ENCODE measurements at places on chromosomes 16 and 17. TPM values are rescaled to one million over a fixed set of nuclear protein-coding genes. Genes with fewer than 3 reads are reported as not detected.

Gene VMO1
- total RNA-seq: 1.6 TPM

DNA sequence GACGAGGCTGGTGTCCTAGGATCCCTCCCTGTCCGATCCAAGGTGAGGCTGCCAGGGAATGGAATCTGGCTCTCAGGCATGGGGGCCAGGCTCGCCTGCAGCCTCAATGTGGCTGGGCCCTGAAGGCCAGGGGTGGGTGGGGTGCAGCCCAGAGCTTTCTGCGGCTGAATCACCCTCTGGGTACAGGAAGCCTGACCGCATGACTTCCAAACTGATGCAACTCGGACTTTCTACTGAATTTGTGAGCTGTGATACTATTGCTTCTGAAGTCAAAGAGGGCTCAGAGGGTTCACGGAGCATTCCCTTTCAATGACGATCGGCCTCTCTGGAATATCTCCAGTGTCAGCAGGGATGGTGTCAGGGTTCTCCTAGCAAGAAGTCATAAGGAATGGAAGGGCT, 123.7 kb downstream of the METRNL start:
- no peak for DNase-seq

Gene GJC1
- total RNA-seq: 19.9 TPM

Gene BIRC5
- total RNA-seq: 15.0 TPM

DNA sequence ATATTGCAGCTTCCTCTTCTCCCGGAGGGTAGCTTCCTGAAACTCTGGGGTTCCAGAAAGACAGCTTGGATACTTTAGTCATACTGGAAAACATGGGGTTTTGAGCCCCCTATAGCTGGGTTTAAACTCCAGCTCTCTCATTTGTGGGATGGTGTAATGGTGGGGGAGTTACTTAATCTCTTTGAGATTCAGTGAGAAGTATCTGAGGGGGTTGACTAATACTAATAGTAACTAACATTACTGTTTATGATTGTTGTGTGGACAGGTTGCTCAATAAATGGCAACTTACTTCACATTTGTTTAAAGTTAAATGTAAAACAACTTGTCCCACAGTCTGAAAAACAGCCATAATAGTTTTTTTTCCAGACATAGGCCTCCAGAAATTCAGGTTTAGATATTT, 5.1 kb upstream of the SUZ12 start:
- DNase-seq: no peak

GRCh38 chr17:45740553-45741330, 43.4 kb upstream of the CRHR1 start:
- no peak for DNase-seq

Gene ITGAX
- total RNA-seq: 3.3 TPM

GRCh38 chr17:17159571-17159970, 46.6 kb downstream of the PLD6 start:
- no peak for DNase-seq

GRCh38 chr17:44965481-44966234, 2.4 kb downstream of the C1QL1 start:
- no peak for DNase-seq

- no peak for DNase-seq
Observed at GRCh38 chr17:78780335-78780734, 1.7 kb downstream of the CYTH1 start.

Gene TBC1D26
- total RNA-seq: 0.49 TPM

GRCh38 chr16:83732536-83732935, 75.2 kb upstream of the HSBP1 start:
- DNase-seq: no peak

DNA sequence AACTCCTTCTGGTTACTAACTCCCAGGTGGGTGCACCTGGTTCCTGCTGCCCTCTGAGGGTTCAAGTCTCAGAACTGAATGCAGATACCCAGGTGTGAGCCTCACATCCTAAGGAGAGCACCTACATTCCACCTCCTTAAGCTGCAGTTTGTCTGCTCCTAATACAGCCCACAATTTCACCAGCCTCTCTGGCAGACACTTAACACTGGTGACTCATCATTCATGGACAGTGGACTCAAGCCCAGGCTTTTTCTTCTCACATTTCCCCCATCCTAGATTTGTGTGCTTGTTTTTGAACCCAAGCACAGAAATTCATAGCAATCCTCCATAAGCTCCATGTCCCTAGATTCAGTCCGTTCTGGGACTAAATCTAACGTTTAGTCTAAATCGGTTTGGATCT, 7.0 kb upstream of the MAF start:
- no peak for DNase-seq

GRCh38 chr16:79165079-79165478, 435.5 kb downstream of the MAF start:
- DNase-seq: no peak

DNA sequence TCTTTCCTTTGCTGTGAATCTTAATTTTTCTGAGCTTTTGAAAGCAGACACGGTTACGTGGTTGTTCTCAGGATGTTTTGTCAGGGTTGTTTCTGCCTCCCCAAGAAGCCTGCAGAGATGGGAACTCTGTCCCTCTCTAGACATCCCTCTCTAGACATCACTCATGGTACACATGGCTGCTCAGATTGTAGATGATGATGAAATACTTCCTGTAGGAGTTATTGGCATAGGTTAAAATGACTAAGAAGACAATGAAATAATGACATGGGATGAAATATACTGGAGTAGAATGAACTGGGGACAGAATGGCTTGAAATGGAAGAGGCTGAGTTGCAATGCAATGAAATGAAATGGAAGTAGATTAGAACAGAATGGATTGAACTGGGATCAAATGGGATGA, 253.4 kb downstream of the SHISA9 start:
- DNase-seq: no peak

Gene MYH2
- total RNA-seq: 79.7 TPM

GRCh38 chr17:38449364-38449763, 21.1 kb downstream of the ARHGAP23 start:
- DNase-seq: no peak

Gene TBC1D3K
- not detected for total RNA-seq

GRCh38 chr16:51055434-51055833, 95.6 kb downstream of the SALL1 start:
- no peak for DNase-seq

GRCh38 chr17:185445-186138, 4.1 kb upstream of the DOC2B start:
- DNase-seq: no peak

DNA sequence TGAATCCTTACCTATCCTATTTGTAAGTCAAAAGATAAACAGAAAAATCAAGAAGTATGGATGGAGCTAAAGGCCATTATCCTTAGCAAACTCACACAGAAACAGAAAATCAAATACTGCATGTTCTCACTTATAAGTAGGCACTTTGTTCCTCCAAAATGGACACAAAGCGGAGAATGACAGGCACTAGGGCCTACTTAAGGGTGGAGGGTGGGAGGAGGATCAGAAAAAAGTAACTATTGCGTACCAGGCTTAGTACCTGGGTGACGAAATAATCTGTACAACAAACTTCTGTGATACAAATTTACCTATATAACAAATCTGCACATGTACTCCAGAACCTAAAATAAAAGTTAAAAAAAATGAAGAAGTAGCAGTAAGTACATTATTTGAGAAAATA, 164.3 kb downstream of the PARN start:
- DNase-seq: no peak

Gene STH
- not detected for total RNA-seq

Gene MBTD1
- total RNA-seq: 41.1 TPM

Gene MTSS2
- 30.2 TPM for total RNA-seq

DNA sequence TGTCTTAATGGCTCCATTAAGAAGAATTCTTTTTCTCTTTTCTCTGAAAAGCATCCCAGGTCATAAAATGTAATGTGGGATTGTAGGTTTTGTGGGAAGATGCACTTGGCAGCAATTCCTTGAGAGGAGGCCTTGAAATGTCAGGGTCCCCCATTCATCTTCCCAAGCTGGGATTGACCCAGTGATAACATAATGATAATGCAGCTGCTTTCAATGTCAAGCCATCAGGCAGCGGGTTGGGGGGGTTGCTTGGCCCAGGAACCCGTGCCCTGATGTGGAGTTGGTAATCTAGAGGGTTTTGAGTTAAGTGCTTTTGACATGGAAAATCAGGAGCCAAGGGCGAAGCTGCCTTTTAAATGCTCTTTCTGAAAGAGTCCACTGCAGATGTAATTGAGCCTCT, 484.0 kb downstream of the WWOX start:
- DNase-seq: no peak

All from skin of body (tissue), 3 donors.